Fibroblast of the conjunctiva (primary cell): ENCODE measurements at places on chromosomes 3 and 15.

- no peak for DNase-seq
Observed at GRCh38 chr3:112931736-112932521, 43.0 kb downstream of the CD200R1 start.

DNA sequence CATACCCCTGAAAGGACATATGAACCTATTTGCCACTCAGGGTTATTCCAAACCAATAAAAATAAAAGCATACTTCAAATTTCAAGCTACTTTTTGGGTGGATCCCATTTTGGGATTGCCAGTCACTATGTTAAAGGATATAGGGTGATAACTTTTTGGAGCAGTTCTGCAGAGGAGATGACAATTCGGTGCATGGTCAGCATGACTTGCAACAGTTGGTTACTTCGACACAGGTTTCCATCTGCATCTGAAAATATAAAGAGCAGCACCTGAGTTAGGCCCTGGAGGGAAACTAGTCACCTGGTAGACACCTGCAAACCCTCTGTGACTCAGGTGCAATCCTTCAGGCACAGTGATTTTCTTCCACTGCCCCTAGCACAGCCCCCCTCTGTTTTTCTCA is 38.5 kb downstream of the RASGRP1 start:
- no peak for DNase-seq

GRCh38 chr3:142243134-142243533 is 17.7 kb upstream of the GK5 start:
- peak; percentile 42 for DNase-seq

DNA sequence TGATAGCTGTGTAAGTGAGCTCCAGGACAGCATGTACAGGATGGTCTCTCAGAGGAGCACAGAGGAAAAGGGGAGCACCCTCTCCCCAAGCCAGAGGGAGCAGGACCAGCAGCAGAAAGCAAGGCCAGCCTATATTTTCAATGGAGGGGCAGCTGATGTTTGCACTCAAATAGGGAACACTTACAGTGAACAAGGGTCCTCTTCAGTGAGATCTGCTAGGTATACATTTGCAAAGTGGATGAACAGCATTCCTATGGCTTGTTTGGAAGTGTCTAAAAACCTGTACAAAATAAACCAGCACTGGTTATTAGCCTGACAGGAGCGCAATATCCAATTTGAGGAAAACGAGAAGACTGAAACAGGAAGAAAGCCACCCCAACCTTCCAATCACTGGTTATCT is 17.6 kb upstream of the MUSTN1 start:
- no peak for DNase-seq

DNA sequence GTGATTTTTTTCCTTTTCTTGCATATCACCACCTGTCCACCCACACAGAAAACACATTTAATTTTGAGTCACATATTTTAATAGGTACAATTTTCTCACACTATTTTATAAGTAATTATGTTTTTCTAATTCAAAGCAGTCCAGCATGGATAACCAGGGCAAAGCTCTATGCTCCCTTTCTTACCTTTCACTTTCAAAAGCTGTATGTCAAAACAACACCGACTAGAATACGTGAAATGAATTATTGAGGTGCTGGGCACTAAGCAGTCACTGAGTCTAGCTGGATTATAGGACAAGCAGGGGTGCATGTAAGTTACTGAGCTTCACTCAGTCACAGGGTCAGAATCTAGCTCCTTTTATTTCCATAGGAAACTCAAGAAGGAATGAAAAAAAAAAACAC is 60.6 kb downstream of the LSAMP start:
- DNase-seq = no peak

DNA sequence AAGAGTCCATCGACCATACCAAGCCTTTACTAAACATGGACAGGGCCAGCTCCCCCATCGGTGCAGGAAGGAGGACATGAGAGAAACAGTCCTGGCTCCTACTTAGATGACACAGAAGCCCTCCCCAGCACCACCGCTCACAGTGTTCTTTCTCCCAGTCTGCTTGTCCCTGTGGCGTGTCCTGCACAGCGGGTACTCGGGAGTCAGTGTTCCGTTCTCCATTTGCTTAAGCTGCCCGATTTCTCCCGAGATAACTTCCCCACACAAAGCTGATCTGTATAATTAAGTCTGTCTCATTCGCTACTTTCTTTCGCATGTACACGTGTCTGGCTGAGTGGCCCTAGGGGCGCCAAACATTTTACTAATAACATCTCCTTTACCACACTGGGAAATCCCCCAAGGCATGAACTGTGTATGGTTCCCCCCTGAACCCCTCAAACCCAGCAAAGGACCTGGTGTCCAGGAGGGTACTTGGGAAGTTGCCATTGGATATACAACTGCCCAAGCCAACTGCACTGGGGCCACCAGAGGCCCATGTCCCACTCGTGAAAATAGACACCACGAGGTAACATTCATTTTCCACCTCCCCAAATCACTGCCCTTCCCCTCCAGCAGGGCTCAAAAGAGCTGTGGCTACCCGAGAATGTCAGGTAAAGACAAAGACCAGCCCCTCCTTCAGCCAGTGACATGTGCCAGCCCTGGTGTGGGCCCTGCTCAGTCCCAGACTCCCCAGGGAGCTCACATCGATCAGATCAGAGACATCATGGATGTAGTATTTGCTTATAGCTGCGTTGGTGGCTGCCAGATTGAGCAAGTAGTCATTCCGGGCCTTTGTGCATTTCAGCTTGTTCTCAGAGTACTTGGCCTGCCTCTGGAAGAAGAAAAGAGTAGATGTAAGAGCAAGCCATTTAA is 96.5 kb upstream of the RAD18 start:
- no peak for DNase-seq

GRCh38 chr3:25294169-25294805 is 133.8 kb upstream of the RARB start:
- no peak for DNase-seq

DNA sequence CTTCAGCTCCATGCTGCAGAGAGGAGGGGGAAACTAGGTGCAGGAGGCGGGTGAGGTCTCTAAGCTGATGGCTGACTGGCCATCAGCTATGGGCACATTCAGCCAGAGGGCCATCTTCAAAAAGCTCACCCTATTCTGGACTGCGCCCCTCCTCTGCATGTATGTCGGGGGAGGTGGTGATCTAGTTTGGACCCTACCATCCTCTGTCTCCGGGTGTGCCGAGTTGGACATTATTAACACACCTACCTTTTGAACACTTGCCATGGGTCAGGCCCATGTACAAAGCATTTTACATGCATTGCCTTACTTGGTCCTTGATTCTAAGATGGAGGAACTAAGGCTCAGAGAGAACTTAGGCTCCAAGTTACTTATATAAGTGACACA is 1.4 kb downstream of the NISCH start:
- DNase-seq = no peak

- no peak for DNase-seq
Observed at GRCh38 chr3:171506743-171507319, 46.6 kb upstream of the TNIK start.

- DNase-seq = no peak
Observed at GRCh38 chr15:91892436-91892835, 38.9 kb downstream of the SLCO3A1 start.

- DNase-seq = no peak
Observed at GRCh38 chr3:8164145-8164544, 337.5 kb upstream of the LMCD1 start.

DNA sequence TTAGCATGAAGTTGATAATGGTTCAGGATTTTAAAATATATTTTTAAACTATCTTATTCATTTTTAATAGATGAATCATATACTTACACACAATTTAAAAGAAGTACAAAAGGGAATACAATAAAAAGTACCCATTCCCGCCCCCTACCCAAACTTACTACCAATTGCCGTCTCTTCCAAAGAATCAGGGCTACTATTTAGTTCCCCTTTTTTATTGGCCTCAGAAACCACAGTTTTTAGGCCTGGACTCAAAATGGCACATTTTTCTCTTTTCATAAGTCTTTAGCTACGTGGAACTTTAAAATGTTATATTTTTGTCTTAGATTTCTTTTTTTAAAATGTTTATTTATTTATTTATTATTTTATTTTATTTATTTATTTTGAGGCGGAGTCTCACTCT is 18.0 kb downstream of the LRRK1 start:
- DNase-seq = no peak

DNA sequence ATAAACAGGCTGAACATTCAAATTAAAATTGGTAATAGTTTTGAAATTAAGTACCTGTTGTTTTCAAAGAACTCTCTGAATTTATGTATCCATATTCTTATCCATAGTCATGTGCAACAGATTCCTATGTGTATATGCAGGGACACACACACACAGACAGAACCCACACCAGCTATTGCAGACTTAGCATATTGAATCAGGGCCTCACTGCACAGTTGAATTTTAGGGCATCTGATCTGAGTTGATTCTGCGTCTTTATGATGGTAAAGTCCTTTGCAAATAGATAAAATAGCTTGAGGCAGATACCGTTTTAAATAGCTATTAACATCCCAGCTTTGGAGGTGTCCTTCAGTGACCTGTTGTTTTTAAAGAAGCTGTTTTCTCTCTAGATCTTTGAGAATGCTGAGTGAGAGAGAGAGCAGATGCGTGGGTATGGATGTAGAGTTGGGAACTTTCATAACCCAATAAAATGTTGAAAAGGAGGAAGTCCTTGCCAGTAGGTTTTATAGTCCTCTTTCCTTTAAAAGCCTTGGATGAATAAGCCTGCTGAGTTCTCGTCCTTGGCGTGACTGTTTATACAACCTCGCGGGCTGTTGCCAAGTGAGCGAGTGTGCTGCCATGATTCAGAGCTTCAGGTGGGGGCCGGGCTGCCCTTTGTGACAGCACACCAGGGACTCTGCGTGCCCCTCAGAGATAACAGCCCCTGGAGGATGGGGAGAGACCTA is 18.3 kb downstream of the MYZAP start:
- DNase-seq = no peak

DNA sequence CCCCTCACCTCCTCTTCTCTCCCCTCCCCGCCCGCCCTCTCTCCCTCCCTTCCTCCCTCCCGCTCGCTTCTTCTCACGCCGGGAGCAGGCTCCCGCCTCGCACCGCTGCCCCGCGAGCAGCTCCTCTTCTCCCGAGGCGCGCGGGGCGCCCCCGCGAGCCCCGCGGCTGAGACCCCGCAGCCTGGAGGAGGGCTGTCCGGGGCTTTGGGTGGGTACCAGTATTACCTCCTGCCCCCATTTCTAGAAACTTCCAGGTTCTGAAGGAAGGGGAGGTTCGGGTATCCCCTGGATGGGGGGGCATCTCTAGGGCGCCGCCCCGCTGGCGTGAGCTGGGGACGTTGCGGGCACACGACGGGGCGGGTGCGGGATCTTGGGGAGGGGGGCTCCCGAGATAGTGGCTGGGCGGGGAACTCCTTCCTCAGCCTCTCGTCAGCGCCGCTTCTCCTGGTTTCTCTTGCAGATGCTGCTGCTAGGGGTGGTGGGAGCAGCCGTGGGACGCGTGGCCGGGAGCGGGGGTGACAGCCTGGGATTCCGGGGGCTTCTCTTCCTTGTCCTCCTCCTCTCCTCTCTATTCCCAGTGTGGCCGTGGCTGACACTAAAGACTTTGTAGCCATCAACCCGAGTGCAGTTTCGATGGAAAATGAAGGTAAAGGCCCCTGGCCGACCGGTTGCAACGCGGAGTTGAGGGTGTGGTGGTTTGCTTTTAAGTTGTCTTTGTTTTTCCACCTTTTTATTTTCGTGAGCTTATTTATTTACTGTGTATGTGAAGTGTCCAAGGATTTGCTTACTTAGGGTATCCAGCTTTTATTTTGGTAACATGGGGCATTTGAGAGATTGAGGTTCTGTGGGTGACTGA is 474 bp downstream of the ATP2C1 start:
- no peak for DNase-seq

DNA sequence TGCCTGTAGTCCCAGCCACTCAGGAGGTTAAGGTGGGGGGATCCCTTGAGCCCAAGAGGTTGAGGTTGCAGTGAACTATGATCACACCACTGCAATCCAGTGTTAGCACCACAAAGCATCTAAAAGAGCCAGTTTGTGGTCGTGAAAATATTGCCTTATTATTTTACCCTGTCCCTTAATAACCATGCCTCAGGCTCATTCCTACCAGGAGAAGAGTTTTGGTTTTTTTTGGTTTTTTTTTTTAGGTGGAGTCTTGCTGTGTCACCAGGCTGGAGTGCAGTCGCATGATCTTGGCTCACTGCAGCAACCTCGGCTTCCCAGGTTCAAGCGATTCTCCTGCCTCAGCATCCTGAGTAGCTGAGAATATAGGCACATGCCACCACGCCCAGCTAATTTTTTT is 17.9 kb upstream of the AVEN start:
- DNase-seq = no peak

DNA sequence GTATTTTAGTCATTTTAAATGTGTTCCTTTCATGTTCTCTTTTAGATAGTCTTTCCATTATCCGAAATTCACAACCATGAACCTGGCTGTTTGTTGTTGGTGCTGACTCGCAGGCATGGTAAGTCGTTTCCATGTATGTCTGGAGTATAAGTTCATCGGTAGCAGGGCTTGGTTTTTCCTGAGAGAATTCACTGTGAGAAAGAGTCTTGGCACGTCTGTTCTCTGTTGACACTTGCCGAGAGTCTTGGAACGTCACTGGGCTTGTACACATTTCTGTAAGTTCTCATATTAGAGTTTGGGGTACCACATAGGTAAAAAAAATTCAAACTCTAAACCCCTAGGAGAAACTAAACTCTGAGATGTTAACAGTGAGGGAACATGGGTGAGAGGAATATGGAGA is 29.4 kb upstream of the EIF4A2 start:
- DNase-seq = no peak

- DNase-seq = no peak
Observed at GRCh38 chr15:45333550-45333949, 44.8 kb downstream of the GATM start.
